Cortex of kidney (tissue), 1 donor: ENCODE measurements at places on chromosomes 1 and 21.

DNA sequence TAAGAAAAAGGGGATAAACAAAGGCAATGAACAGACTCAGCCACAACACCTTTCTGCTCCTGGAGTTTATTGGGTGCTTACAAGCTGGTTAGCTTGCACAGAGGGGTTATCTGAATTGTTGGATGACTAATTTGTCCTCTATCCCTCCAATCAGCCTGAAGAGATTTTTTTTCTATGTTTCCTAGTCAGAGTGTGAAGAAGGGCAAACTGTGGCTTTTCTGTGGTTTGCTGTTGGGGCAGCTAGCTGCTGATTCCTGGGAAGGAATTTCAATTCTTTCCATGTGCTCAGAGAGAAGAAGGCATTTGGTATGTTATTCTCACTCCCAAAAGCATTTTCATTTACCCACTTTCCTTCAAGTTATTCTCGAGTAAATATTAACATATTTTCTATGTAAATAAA, 48.6 kb downstream of the PCP4 start:
- DNase-seq = no peak

DNA sequence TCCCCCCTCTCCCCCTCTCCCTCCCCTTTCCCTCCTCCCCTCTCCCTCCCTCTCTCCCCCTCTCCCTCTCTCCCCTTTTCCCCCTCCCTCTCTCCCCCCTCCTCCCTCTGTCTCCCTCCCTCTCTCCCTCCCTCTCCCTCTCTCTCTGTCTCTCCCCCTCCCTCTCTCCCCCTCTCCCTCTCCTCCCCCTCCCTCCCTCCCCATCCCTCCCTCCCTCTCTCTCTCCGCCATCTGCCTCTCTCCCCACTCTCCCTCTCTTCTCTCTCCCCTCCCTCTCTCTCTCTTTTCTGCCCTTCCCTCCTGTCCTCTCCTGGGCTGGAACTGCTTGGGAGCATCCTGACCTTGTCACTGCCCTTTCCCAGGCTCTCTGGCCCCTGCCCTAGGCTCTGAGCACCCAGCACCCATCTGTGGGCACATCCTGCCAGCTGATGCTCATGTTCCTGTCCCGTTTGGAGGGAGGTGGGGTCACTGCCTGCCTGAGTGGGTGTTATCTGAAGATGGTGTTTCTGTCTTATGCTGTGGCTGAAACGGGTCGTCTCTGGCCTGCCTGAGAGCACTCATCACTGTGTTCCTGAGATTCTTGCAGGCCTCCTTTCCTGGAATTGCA, 10.8 kb downstream of the FTCD start:
- DNase-seq = no peak

DNA sequence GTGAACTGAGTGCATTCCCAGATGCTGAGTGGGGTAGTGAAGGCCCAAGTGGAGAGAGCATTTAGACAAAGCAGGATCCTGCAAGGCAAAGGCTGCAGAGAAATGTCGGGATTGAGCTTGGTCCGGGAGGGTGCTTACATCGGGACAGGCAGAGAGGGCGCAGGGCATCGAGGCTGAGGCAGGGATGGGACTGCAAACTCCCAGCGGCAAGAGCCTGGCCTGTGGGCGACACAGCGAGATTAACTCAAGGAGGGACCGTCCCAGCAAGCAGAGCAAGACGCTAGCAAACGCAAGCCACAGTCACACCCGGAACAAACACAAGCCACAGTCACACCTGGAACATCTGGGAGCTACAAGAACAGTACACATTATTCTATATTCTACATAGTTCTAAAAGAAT, 537.5 kb downstream of the KIF26B start:
- no peak for DNase-seq

DNA sequence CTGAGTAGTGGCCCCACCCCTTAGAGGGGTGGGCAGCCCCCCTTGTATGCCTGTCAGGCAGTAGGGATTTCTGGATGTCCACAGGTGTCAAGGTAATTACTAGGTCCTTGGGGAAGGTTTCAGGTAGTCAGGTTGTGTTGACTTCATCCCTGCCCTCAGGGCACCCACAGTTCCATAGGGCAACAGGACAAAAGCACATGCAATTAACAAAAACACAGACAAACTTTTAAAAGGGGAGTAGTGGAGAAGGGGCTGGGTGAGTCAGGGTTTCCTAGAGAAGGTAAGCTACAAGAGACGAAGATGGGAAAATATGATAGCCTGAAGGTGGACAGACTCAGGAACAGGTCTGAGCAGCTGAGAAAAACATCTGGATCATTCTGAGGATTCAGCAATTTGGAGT, 14.1 kb downstream of the KRTCAP2 start:
- DNase-seq = no peak

DNA sequence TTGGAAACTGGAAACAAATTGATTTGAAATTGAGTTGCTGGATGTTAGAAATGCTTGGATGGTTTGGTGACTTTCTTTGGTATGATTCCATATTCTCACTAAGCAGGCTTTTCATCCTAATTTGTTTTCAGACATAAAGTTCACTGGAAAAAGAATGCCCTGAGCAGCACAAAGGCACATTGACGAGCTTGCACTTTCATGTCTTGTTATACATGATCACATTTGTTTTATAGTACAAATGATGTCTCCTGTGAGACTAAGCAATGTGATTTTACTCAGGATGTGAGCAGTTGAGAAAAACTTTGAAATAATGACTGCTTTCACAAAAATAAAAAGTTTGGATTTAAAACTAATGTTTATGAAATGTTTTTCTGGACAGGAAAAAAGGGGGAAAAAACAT, 63.6 kb downstream of the KCNT2 start:
- no peak for DNase-seq

DNA sequence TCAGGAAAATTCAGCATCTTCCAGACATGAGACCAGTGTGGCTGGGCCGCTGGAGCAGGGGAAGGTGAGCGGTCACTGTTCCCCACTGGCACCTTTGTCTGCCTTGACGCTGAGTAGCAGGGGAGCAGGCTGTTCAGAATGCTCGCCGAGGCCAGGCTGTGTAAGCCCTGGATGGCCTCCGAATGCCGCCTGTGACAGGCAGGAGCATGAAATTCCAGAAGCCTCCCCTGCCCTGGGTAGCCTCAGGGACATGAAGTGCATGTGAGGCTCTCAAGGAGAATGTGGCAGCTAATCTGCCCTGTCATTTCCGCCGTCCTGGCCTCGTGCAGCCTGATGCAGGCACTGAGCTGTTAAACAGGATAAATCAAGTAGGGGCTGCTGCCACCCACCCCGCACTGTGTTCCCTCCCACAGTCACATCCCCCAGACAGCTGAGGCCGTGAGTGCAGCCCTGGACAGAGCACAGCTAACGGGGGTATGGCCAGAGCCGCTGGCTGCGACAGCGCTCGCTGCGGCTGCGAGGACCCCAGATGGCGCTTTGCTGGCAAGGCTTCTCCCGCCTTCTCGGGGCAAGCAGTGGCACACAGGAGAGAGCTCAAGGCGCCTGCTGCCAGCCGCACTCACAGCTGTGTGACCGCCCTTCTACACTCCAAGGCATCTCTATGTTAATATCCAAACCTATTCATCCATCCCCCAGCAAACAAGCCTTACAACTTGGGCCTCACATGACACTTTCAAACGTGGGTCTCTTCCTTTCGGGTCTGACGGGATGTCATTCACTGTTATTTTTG, 105.0 kb upstream of the COL6A1 start:
- DNase-seq = no peak
